Activated CD8-positive, alpha-beta memory T cell treated with anti-CD3 and anti-CD28 coated beads for 24 hours (primary cell): ENCODE measurements at places on chromosomes 12 and 14.
A peak's percentile ranks its signal among the peaks of the same experiment; 100 is the strongest.

DNA sequence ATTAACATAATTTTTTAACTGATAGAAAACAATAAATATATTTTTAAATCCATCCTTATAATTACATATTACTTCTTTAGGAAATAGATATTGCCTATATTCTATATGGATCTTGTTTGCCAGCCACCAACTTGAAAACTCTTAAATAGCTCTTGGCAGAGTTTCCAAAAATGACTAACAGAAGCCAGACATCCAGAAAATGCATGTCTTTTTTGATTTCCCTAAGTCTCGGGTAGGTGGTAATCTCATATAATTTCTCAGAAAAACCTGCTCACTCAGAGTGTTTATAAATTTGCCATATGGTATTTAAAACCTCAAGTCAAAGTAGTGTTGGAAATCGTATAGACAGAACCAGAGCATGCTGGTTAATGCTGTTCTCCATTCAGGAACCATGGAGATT is 360.4 kb upstream of the FOXG1 start:
- DNase-seq, result no peak

DNA sequence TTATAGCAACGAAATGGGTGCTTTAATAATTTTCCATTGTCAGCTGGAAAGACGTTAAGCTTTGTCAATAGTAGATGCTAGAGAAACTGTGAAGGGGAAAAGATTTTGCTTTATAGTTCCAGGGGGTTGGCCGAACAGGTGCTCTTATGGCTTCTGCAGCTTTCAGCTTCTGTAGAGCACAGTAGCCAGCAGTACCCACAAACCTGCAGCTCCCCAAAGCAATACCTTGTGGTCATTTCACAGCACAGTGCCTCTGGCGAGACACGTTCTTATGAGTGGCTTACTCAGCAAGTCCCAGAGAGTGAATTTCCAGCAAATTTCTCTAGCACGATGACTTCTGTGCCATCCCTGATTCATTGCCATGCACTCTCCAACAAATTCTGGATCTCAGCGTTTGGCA is 416.3 kb upstream of the ATP2B1 start:
- DNase-seq, result no peak

GRCh38 chr14:56855891-56856461 is 45.7 kb upstream of the OTX2 start:
- no peak for DNase-seq

- no peak for DNase-seq
Measured at GRCh38 chr14:25537846-25538455, 488.0 kb upstream of the STXBP6 start.

DNA sequence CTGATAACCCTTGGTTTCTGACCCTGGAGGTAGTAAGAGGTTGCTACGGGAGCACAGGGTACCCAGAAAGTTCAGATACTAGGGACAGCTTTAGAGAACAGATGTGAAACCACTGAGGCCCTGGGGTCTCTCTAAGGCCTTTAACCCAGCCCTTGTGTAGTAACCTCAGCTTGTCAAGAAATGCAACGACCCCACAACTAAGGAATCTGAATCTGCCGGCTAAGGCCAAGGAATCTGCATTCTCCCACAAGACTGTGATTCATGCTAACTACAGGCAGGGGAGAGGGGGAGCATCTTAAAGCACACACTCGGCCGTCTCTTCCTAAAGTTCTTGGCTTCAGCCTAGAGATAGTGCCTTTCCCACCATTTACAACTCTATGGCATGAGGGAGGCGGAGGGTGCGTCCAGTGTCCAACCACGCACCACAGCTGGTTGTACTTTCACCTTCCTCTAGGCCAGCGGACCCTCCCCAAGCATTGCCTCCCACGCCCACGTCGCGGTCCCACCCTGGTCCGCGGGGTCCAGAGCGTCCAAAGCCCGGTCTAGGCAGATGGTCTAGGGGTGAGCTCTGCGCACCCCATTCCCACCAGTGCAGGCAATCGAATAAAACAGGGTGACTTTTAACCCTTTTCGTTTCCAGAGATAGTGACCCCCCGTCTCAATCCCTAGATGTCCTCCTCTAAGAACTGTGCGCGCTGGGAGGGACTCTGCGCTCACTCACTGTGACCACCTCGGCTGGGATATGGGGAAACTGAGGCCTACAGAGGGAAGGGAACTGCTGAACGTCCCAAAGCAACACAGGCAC is 735 bp upstream of the VASH1 start:
- peak; percentile 53 for DNase-seq

DNA sequence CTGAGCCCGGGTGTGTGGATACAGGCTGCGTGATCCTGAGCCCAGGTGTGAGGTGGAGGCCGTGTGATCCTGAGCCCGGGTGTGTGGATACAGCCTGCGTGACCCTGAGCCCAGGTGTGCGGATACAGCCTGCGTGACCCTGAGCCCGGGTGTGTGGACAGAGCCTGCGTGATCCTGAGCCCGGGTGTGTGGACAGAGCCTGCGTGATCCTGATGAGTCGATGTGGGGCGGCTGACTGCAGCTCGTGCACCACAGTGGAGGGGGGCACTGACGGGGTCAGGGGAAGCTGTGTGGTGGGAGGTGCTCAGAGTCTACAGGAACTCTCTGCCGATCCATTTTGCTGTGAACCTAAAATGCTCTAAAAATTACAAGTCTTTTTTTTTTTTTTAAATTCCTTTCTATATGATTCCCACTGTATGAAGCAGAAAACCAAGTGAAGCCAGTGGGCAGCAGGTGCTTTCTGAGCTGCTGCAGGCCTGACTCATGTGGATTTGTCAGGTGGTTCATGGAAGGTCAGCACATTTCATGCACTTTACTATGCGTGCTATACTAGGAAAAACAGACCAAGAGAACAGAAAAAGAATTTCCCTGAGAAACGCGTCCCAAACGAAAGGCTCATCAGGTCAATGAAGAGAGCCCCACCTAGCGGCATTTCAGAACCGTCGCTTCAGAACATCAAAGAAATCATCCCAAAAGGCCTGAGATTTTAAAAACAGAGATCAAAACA is 19.3 kb downstream of the BRF1 start:
- no peak for DNase-seq

GRCh38 chr12:50248883-50249282 is 34.4 kb downstream of the LIMA1 start:
- no peak for DNase-seq

GRCh38 chr14:104968153-104968527 is 10.0 kb downstream of the AHNAK2 start:
- no peak for DNase-seq

DNA sequence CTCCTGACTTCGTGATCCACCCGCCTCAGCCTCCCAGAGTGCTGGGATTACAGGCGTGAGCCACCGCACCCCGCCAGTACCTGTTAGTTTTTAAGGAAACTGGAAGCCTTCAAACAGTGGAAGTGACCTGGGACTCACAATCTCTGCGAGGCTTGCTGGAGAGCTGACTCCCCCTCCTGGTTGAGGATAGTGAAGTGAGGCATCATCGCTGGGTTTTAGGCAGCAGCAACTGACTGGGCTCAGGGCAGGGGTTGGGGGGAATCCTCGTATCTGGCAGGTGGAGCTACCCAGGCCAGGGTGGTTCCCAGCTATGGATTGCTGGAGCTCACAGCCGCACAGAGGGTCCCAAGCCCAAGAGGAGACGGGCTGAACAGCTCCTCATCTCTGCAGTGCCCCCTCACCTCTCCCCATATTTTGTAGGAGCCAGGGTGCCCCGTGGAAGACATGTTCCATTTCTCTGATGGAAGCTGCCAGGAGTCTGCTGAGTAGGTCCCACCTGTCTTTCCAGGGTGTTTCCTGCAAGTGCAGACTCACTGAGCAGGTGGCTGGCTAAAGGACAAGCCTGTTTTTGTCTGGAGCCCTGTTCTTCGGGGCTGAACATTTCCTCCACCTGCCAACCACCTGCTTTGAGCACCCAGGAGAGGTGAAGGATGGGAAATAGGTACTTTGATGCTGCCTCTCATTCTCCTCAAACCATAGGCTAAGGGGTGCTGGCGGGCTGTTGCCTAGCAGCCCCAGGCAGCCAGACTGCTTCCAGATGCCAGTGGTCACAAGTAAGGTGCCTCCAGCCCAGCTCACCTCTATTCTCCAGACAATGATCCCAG is 3.1 kb downstream of the AVIL start:
- DNase-seq, result no peak

GRCh38 chr12:29396774-29397173 is 15.8 kb upstream of the ERGIC2 start:
- DNase-seq, result no peak

DNA sequence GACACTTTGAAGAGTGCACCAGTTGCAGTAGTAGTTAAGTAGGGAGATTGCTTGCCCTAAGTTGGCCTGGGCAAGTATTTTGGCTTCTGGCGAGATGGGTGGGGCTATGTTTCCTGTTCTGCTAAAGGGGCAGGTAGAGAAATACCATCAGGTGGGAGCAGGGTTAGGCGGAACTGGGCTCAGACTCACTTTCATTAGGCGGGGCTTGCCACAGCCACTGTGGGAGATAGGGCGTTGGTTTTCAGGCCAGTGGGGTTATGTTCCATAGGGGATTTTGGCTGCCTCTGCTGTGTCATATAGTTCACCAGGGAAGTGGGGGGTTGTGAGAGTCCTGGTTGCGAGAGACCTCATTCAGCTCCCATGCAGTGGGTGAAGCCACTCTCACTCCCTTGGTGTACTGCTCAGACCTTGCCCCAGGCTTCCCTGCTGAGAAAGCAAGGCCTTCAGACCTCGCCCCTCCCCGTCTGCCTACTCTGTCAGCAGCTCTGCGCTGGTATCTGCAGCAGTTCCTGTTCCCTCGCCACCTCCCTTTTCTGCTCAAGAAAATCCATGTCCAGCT is 43.3 kb downstream of the AEBP2 start:
- DNase-seq, result peak; percentile 75

DNA sequence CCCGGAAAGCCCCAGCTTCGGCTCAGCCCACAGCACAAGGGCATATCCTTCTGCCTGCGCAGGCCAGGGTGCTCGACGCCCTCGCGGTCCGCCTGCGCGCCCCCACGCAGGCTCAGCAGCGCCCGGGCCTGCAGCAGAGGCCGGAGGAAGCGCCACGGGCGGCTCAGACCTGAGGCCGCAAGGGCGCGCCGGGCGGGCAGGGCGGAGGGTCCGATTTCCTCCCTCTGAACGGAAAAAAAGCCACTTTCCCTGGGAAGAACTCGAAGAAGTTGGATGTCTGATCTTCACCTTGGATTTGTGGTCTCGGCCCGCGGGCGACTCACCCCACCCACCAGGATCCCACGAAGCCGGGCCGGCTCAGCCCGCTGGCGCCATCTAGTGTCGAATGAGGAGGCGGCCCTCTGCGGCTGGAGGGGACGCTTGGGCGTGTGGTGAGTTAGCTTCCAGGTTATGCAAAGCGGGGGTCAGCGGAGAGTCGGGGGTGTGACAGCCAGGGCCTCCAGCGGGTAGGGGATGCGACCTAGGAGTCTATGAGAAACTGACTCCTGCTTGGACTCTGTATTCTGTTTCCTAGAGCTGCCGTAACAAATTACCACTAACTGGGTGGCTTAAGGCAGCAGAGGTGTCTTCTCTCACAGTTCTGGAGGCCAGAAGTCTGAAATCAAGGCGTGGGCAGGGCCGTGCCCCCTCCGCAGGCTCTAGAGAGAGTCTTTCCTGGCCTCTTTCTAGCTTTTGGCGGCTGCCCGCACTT is 40.0 kb upstream of the SRSF5 start:
- peak; percentile 95 for DNase-seq

DNA sequence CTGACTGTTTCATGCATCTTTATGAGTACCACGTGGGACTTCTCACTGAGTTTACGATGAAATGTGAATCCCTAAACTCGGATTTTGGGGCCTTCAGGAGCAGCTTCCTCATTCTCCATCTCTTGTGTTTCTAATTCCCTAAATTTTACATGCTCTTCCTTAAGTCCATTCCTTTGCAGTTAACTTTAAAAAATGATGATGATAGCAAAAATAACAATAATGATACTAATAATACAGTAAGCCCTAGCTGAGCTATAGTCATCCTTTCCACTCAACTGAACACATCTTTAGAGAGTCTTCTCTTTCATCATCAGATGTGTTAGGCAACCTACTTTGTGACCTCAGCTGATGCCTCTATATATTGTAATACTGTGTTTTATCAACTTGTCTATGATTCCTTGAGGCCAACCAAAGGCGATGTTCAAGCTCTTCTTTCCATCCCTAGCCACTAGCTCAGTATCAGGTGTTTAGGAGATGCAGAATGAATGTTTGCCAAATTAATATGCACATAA is 1196.4 kb downstream of the VRK1 start:
- DNase-seq, result no peak

DNA sequence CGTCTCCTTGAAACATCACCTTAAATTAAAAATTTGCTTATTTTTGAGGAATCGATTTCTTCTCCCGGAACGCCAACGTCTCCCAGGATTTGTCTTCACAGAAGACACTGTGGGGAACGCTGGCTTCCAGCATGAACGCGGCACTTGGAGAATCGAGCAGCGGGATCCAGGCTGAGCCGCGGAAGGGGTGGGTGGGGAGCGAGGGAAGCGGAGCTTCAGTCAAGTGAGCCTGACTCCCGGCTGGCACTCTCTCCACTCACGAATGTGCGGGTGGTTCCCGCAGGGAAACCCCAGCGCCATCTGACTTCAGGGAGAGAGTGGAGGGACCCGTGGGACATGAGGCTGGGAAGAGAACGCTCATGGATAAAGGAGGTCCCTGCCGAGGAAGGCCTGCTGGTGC is 506.0 kb upstream of the TMEM132C start:
- no peak for DNase-seq

GRCh38 chr14:90293766-90294730 is 37.7 kb downstream of the NRDE2 start:
- no peak for DNase-seq

- no peak for DNase-seq
Measured at GRCh38 chr12:120230326-120230973, 29.5 kb upstream of the RPLP0 start.

DNA sequence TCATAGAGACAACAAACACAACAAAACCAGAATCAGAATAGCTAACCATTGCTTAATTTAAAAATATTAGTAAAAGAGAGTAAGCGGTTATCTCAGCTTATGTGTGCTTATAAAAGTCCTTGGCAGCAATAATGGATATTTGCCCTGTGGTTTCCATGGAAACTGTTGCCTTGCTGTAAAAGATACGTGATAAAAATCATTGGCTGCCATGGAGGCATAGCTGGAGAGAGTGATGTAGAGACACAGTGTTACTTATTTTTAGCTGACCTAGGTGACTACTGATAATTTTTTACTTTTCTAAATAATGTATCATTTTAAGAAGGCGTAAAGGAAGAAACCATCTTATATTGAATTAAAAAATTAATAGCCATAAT is 92.9 kb downstream of the ERC1 start:
- no peak for DNase-seq

- no peak for DNase-seq
Measured at GRCh38 chr12:7093892-7094291, 1.6 kb upstream of the C1R start.

- DNase-seq, result no peak
Measured at GRCh38 chr12:6917491-6918231, 3.3 kb downstream of the ENO2 start.

GRCh38 chr12:4215229-4216186 is 58.1 kb upstream of the CCND2 start:
- DNase-seq, result peak; percentile 69

- peak; percentile 65 for DNase-seq
Measured at GRCh38 chr12:98745578-98746391, 100.7 kb downstream of the APAF1 start.

DNA sequence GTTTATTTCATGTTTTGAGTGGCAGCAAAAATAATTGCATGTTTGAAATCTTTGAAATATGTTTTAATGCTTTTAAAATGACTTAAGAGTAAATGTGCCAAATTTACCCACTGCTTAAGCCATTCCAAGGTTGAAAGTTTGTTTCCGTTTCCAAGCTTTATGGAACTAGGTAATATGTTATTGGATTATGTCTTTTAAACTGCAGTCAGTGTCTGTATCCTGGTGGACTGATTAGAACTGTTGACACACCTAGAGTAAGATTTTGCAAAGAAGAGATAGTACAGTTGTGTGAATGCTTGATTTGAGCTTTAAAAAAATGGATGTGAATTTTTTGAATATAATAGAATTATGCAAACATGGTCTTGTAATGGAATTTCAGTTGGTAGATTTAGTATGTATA is 135.1 kb downstream of the DERA start:
- DNase-seq, result no peak
